ENCODE measurements at places on chromosomes 6 and 20.

DNA sequence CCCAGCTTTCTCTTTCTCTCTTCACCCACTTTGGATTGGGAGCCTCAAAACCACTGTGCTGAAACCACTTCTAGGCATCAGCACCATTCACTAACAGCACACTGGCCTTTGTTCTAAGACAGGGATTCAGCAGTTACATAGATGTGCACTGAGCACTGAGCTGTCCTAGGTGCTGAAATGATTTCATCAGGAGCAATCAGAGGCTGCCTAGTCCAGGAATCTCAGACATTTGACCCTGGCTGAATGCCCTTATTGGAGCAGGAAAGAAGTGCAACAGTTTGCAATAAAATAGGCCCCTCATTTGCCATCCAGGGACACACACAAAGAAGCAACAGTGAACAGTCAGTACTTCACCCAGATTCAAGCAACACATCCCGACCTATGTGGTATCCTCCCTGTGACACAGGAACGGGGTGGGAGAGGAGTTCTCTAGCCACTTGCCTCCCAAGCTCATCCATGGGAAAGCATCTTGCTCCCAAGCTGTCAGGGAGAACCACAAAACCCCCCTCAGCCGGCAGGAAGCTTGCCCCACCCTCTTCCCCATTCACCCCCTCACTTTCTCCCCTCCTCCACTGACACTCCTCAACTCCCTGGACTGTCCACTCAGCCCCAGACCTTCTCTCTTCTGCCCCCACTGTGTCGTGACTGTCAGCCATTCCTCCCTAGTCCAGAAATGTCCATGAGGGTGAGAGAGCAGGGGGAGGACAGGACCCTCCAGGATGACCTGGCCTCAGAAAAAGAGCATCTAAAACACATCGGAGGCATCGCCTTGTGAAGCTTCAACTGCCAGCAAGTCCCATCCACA, 304.4 kb downstream of the PREX1 start:
- DNase-seq, result no peak

DNA sequence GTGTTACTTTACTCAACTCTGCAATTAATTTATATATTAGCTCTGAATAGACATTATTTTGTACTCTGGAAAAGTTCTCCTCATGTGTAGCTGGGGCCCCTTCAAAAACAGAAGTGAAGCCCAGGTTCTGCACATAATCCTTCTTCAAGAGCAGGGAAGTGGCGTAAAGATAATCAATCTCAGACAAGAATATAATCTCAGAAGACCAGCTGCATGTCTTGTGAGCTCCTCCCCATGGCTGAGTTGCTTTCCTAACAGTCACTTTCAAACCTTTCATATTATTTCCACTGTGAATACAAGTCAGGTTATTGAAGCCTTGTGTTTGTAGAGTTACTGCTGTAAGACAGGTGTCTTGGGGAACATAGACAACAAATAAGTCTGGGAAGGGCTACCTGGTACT, 691.9 kb downstream of the RFPL4B start:
- DNase-seq, result no peak

- DNase-seq, result no peak
These were observed 41.5 kb upstream of the TENT5A start for GRCh38 chr6:81793821-81794475.

DNA sequence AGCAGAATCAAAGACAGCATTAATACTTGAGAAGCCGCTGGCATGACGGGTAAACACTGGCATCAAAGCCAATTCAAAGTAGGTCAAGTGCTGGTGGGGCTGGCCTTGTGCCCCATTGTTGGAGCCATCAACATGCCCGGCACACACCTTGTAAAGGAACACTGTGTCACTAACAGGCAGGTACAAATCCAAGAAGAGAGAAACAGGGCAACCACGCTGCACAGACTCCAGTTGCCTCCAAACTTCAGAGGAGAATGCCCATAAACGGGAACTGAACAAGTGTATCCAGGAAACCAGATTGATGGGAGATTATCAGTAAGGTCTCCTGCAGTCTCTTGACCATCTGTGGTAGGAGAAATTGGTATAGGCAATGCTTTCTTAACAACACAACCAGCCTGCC, 127.0 kb upstream of the STXBP5 start:
- DNase-seq, result no peak

GRCh38 chr20:43465625-43465943, 7.9 kb downstream of the SRSF6 start:
- DNase-seq, result no peak

DNA sequence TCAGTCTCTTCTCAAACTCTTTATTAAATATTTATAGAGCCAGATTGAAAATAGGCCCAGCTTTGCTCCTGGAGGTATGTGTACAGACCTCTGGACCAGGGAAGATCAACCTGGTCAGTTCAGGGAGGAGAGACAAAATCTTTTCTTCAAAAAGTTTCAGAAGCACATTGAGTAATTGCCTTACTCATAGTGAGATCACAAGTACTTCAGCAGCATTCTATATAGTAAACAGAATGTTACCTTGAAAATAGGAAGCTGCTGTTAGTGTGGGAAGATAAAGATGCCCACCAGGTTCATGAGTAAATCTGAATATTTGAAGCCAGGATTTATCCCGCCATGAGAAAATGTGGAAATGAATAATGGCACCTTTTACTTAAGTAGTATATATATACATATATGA, 665.9 kb upstream of the CITED2 start:
- DNase-seq, result no peak

DNA sequence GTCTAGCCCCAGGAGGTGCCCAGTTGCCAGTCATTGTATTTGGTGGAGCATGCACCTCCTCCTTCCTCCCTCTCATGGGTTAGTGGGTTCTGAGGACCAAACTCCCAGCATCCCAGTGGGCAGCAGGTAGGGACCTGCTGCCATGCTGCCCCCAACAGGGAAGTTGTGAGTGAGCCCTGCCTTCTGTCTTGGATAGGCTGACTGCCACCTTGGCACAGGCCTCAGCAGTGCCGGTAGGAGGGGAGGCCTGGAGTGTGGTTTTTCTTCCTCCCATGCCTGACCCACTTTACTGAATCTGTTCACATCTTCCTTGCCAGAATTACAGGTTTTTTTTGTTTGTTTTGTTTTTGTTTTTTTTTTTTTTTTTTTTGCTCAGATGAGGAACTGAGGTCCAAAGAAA, 24.5 kb downstream of the PLCG1 start:
- no peak for DNase-seq

- DNase-seq, result no peak
These were observed 47.5 kb downstream of the PHF3 start for GRCh38 chr6:63683071-63683603.

GRCh38 chr6:35049900-35050756, 91.0 kb downstream of the TCP11 start:
- DNase-seq, result no peak

DNA sequence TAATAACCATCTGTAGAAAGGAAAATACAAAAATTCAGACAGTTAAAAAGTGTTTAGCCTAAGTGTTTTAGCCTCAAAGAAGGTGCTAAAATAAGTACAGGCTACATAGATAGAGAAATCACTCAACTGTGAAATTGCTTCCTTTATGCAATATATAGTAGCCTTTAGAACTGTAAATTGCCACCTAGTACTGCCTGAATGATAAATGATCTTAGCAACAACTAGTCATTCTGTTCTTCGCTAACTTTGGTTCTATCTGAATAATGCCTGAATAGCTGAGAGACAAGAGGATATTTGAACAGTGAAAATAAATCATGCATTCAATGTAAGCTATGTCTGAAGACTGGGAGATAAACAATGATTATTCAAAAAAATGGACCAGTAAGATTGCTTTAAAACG, 603.3 kb upstream of the PTCHD4 start:
- no peak for DNase-seq

- no peak for DNase-seq
These were observed 355.1 kb upstream of the ADGRB3 start for GRCh38 chr6:68279793-68280557.

DNA sequence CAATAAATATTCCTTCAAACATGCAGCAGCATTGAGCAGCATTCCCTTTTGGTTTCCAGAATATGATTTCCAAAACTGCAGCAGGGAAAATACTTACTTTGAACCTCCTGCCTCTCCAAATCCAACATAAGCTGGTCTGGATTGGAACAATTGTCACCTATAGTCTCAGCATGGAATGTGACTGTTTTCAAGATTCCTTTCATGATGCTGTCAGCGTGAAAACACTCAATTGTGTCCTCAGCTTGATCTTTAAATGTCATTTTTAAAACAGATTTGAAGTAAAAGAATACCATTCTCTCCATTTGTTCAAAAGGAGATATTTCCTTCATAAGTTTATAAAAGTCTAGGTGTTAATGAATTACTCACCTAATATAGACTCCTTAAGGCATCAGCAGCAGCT, 993.9 kb downstream of the EYS start:
- no peak for DNase-seq

GRCh38 chr6:63904650-63905248, 269.1 kb downstream of the PHF3 start:
- no peak for DNase-seq

DNA sequence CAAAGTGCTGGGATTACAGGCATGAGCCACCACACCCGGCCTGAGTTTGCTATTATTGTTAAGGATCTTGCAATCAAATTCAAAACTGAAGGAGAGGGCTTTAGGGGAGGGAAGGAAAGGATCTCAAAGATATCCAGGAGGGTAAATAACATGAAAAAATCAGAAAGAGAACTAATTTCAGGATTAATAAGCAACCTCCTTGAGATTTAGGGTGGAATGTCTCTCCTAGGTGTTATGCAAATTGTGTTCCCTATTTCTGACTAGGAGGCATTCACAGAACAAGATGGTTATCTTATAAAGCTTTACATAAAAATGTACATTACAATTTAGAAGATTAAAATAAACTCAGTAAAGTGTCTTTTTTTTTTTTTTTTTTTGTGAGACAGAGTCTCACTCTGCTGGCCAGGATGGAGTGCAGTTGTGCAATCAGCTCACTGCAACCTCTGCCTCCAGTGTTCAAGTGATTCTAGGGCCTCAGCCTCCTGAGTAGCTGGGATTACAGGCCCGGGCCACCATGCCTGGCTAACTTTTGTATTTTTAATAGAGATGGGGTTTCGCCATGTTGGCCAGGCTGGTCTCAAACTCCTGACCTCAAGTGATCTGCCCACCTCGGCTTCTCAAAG, 92.0 kb upstream of the BEND3 start:
- DNase-seq, result no peak

GRCh38 chr6:25056130-25056529, 120.4 kb upstream of the RIPOR2 start:
- DNase-seq, result no peak

- no peak for DNase-seq
These were observed 50.1 kb downstream of the CEP43 start for GRCh38 chr6:167049275-167049674.

DNA sequence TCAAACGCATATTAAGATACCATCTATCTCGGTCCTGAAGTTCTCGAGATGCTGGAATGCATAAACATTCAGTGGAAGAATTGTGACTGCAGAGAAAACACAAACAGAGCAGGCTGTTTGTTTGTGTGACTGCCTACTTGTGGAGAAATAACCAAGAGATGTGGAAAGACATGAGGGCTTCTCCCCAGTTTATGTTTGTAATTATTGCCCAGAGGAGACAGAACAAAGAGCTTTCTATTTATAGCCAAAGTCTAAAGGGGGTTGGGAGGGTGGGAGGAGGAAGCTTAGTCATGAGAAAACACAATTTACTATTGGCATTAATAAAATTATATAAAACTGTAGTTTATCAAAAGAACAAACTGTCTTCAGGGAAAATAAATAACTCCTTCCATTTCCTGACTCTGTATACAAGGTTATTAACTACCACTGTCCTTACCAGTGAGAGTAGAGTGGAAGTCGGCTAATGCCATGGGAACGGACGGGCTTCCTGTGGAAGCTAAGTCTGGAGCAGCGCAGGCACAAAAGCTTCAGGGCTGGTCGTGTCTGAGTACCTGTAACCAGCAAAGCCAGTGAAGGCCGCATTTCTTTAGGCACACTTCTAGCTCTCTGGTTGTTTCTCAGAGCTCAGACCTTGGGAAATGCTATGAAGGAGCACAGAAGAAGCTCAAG, 200.2 kb upstream of the SUPT3H start:
- no peak for DNase-seq

DNA sequence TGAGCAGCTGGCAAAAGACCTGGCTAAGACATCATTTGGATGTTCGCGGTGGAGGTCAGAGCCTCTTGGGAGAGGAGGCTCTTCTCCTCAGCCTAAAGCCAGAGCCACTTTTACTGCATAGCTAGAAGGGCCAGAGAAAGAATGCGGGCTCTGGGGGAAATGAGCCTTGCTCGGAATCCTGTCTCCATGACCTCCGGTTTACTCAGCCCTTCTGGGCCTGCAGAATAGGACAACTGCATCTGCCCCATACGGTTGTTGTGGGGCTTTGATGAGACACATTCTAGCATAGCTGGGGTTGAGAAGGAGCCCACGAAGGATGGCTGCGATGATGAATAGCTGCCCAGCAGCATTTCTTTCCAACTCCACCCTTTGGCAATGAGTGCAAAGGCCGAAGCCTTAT, 115.0 kb upstream of the SLC22A23 start:
- DNase-seq, result no peak

- DNase-seq, result no peak
These were observed 6.5 kb upstream of the ROS1 start for GRCh38 chr6:117432273-117432672.

DNA sequence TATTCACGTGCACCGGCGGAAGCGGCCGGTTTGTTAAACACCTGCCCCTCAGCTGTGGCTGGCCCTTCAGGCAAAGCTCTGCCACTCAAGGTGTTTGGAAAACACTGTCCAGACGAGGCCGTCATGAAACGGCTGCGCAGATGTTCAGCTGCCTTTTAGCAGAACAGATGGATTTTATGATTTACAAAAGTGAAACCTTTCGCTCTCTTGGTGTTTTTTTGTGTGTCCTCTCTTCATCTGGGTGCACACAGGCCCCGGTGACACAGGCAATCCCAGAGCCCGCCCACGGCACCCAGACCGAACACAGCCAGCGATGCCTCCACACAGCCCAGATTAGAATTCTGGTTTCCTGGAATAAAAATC, 397.0 kb downstream of the SMOC2 start:
- no peak for DNase-seq

DNA sequence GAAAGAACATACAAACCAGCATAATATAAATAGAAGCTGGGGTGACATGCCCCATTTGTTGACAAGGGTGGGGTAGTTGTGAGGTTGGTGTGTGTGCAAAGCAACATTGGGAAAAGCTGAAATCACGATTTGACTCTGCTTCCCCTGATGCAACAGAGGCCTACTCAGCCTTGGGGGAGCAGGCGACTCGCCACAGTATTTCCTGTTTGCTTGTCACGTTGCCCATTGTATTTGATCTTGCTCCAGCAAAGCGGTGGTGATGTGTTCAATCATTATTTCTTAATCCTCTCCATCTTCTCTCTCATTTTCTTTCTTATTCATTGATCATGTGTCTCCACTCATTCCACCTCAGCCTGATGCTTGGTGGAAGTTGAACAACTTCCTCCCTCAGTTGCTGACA, 165.8 kb upstream of the CITED2 start:
- no peak for DNase-seq
